ENCODE measurements at places on chromosomes 12 and 14.

GRCh38 chr14:81449114-81449513, 49.0 kb upstream of the STON2 start:
- DNase-seq, result peak; percentile 86

DNA sequence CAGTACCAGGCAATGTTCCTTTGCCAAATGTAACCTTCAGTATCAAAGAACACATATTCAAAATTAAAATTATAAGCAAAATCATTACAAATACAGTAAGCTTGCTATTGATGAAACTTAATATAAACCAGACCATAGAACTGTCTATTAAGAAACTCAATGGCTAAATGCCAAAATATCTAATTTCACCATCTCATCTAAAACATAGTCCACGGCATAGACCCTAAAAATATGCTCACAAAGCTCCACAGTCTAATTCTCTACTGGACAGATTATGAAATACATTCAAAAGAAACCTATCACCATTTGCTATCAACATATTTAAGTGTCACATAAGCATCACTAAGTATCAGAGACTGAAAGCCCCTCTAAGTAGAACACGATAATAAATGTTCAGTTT, 25.2 kb downstream of the DUSP16 start:
- peak; percentile 9 for DNase-seq

DNA sequence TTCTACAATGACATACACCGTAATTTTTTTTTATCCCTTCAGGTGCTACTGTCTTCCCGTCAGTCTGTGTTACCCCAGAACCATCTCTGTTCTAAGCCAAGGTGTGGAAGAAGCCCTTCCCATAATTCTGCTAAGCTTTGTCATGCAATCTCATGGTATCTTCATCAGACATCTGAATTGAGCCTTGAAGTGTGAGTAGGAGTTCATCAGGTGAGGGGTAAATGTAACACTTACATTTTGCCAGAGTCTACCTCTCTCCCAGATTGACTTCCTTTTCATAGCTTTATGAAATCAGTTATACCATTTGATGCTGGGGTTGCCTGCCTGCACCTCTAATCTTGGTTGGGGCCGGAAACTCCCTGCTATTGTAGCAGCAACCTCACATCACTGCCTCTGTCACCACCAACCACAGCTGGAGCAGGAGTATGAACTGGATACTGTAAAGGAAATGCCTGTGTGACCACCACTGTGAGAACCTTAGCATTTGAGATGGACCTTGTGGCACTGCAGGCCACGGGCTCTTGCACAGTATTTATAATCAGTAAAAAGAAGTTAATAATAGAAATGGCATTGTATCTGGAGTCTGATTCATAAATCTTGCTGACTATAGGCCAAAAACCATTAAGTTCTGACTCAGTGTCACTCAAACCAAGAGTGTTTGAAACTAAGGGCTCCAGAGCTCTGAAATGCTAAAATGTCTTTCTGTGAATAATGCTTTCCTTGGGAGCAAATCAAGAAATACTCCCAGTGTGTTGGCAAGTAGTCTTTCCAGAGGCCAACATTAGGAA, 58.7 kb upstream of the STK38L start:
- peak; percentile 95 for DNase-seq

- no peak for DNase-seq
These were observed 89.6 kb downstream of the MSRB3 start for GRCh38 chr12:65368055-65368454.
